ENCODE measurements at places on chromosomes 1 and 21. TPM values are rescaled to one million over a fixed set of nuclear protein-coding genes. Genes with fewer than 3 reads are reported as not detected.

The KIRREL1 gene
- total RNA-seq, result 32.6 TPM

The S100A3 gene
- total RNA-seq, result 31.2 TPM

The ICOSLG gene
- total RNA-seq, result 0.43 TPM

The SPRR5 gene
- total RNA-seq, result not detected

The CD48 gene
- total RNA-seq, result not detected

The CYP4A22 gene
- total RNA-seq, result not detected

The DCLRE1B gene
- 3.1 TPM for total RNA-seq

The CELA2A gene
- total RNA-seq, result not detected

The CTSS gene
- 1.2 TPM for total RNA-seq

The SPATA1 gene
- total RNA-seq, result 0.11 TPM

Data from placental epithelial cell (primary cell).